ENCODE measurements at places on chromosomes 4 and X.
A peak's percentile ranks its signal among the peaks of the same experiment; 100 is the strongest.

- DNase-seq, result no peak
Measured at GRCh38 chr4:37188100-37188499, 56.4 kb upstream of the NWD2 start.

DNA sequence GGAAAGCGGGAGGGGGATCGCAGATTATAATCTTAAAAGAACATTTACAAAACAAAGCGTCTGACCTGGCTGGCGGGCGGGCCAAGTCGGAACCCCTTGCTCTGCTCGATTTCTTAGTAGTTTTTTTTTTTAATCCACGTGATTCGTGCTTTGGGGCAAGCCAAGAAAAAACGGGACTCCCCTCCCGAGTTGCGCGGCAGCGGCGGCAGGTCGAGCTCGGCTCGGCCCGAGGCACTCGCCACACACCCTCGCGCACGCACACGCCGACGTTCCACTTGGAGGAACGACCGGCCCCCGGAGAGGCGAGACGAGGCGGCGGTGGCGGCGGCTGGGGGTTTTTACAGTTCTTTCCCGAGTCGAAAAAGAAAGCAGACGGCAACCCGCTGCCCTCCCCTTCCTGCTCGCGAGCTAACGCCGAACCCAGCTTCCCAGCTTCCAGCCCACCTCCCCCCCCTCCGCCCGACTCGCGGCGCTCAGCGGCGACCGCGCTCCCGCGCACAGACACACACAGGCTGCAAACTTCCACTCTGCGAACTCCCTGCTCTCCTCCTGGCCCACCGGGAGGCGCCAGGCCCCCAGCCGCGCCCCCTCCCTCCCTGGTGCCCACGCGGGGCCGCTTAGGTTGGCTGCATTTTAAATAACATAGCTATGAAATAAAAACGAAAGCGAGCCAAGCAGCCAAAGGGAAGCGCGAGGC lies 1.2 kb downstream of the BCOR start:
- DNase-seq, result peak; percentile 63

DNA sequence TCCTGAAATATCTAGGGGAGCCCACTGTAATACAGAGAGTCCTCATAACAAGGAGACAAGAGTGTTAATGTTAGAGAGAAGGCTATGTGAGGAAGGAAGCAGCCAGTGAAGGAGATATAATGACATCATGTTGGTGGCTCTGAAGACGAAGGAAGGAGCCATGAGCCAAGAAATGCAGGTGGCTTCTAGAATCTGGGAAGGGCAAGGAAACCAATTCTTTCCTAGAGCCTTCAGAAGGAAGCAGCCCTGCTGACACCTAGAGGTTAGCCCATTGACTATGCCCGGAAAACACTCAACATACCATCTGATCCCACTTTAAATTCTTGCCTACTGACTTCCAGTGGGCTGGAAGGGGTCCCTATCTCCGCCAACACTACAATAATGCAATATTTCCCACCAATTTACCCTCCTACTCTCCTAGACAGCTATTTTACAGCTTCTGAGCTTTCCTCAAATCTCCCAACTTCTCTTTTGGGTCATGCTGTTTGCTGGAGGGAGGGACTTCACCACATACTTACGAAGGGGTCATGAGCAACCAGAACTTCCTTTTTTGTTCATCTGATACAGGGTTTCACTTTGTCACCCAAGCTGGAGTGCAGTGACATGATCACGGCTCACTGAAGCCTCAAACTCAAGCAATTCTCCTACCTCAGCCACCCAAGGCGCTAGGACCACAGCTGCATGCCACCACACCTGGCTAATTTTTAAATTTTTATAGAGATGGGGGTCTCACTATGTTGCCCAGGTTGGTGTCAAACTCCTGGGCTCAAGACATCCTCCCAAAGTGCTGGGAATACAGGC lies 25.2 kb upstream of the G3BP2 start:
- no peak for DNase-seq

- no peak for DNase-seq
Measured at GRCh38 chr4:121989715-121990114, 37.9 kb upstream of the TRPC3 start.

DNA sequence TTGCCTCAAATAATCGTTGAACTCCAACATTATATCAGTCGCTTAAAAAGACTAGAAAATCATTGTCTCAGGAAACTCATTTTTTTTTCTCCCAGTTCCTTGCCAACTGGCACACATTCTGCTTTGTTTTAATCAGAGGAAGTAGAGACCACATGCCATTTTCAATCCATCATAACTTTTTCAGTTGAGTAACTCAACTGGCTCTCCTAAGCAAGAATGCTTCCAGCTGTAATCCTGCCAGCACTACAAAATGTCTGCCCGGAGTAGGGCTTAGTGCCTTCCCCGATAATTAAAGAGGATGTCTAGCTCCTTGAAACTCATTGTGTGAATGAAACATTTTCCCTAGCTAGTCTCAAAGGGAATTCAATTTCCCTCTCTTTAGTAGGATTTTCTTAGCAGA lies 33.0 kb downstream of the FREM3 start:
- DNase-seq, result peak; percentile 72

GRCh38 chrX:437661-438390 lies 51.1 kb upstream of the PPP2R3B start:
- no peak for DNase-seq

DNA sequence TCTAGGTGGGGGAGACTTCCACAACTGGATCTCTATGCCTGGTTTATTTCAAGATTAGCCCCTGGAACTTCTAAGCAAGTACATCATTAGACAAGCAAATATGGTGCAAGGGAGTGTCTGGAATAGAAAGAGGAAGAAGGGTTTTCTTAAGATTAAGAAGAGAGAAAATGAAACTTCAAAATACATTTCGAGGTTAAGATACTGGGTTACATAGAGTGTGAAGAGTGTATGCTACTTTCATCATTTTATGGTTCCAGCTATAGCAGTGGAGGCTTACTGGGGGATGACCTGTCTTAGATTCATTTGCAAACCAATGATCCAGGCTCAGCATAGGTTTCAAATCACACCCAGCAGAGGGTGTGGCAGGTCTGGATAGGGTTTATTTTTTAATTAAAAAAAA lies 144.4 kb upstream of the GATB start:
- DNase-seq, result no peak

DNA sequence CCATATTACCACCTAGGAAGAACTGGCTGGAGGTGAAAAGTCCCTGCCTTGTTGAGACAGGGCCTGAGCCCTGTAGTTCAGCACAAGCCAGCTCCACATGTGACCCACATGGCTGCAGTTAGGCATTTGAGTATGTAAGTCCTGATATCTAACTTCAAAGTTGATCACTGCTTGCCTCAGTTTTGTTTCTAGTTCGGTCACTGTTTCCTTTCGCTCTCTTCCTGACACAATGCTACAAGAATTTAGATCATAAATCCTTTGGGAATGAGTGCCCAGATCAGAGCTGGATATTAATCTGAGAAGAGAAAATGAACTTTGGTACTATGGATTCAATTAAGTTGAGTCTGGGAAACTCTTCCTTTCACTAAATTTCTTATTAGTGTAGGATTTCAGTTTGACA lies 48.4 kb downstream of the AKAP4 start:
- DNase-seq, result no peak

DNA sequence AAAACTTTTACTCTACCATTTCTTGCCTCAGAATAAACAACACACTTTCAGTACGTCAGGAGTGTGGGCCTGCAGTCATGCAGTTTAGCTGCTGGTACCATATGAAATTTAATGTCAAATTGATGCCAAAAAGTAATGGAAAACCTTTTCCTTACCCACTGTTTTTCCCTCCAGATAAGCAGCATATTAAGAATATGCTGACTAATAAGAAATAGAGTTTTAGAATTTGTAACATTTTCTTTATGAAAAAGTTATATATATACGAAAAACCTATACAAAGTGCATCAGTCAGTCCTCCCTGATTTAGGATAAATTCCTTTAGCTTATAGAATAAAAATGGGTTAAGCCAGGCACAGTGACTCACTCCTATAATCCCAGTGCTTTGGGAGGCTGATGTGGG lies 206.8 kb upstream of the PPARGC1A start:
- no peak for DNase-seq

GRCh38 chr4:109733728-109734127 lies 3.9 kb upstream of the PLA2G12A start:
- no peak for DNase-seq

- no peak for DNase-seq
Measured at GRCh38 chr4:11098461-11098860, 330.2 kb downstream of the HS3ST1 start.

All from right hindlimb (tissue), 1 donor.